IPS-NIHi11 (cell line): ENCODE measurements at places on chromosomes 4 and X.

DNA sequence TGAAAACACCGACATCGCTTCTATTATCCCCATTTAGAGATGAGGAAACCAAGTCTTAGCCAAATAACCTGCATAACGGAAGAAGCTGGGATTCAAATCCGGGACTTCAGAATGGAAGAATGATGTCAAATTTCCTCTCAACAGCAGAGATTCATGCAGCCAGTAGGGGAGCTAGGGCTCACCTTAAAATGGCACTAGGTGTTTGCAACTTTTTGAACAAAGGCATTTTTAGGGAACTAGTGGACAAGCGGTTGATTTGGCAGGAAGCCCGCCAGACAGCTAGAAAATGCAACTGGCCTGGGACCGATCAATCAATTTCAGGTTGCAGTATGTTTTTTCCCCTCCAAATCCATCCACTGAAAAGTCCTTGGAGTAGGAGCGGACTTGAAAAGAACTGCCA lies 224.2 kb downstream of the PTTG2 start:
- no peak for DNase-seq

GRCh38 chr4:132228676-132229075 lies 920.4 kb upstream of the PCDH10 start:
- DNase-seq, result no peak

- DNase-seq, result no peak
Observed at GRCh38 chrX:13864264-13864663, 47.4 kb upstream of the GPM6B start.

DNA sequence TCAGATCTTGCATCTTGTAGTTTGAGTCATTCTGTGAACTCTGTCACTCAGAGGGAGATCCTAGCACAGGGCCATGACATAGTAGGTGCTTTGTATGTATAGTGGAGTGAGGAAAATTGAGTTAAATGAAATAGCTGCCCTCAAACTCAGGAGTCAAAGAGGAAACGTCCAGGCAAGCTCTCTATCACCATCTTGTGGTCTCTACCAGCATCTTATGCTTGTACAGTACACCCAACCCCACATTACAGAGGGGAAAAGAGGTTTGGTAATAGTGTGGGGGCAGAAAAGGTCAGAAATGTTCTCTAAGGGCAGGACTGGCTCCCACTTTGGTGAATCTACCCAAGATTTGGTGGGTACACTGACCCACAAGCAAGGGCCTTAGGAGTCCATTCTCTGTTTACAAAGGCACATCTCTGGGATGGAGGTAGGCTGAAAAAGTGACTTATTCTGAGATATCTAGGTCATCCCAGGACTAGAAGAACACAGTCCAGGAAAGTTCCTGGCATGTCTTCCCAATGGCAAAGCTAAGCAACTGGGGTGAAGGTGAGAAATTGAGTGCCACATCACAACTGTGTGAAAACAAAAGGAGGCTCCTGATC lies 131.8 kb downstream of the OR13H1 start:
- DNase-seq, result peak; percentile 47

- no peak for DNase-seq
Observed at GRCh38 chrX:71617742-71618141, 569 bp downstream of the CXCR3 start.

- no peak for DNase-seq
Observed at GRCh38 chrX:154378059-154378798, 866 bp upstream of the EMD start.

GRCh38 chr4:187190390-187190789 lies 466.7 kb upstream of the FAT1 start:
- DNase-seq, result no peak

DNA sequence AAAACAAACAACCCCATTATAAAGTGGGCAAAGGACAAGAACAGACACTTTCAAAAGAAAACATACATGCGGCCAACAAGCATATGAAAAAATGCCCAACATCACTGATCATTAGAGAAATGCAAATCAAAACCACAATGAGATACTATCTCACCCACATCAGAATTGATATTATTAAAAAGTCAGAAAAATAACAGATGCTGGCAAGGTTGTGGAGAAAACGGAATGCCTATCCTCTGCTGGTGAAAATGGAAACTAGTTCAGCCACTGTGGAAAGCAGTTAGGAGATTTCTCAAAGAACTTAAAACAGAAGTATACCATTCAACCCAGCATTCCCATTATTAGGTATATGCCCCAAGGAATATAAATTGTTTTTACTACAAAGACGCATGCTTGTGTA lies 112.5 kb downstream of the JADE1 start:
- DNase-seq, result no peak

GRCh38 chr4:152961014-152961772 lies 25.1 kb downstream of the FHDC1 start:
- no peak for DNase-seq

GRCh38 chrX:12751887-12752286 lies 39.3 kb upstream of the PRPS2 start:
- no peak for DNase-seq

DNA sequence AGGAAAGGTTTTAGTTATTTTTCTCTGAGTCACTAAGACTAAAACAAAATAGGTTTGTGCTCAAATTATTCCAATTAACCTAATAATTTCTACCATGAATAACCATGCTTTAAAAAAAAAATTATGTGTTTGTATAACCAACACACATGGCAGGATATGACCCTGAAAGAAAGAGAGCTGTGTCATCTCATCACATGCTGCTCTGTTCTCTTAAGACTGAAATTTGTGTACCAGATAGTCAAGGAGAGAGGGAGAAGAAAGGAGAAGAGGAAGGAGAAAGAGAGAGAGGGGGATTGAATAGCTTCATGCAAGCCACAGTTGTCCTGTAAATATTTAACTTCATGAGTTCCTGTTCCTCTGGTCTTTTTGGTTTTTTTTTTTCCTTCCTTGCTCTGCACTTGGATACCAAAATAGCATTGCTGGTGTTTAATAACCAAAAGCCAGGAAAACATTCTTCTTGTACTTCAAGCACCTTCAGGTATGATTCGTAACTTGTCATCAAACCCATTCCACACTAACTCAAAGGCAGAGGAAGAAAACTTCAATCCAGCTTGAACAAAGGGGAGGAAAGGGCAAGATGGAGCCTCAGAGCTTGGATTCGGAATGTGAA lies 6.4 kb upstream of the PROM1 start:
- no peak for DNase-seq

GRCh38 chrX:149515954-149516602 lies 11.0 kb upstream of the IDS start:
- DNase-seq, result no peak

DNA sequence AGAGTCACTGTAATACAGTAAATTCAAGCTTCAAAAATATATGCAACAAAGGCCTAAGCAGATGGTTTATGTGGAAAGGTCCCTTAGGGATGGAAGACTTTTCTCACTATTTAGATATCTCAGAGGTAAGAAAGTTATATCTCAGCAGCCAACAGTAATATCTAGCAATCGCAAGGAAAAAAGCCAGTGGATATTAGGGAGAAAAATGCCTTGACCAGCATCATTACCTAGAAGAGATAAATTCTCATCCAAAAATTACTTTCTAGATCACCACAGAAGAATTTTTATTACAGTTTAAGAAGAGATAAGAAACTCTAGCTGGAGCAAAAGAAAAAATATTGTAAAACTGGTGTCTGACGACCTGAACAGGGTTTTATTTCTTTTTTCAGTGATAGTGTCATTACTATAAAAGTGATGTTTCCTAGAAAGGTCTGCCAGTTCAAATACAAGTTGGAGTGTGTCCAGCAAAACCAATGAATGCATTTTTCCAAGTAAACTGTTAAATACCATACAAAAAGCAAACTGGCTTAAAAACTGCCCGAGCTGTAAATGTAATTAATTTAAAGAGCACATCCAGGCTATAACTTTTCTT lies 100.0 kb downstream of the ATP11C start:
- no peak for DNase-seq

GRCh38 chr4:185734214-185734613 lies 77.8 kb downstream of the SORBS2 start:
- no peak for DNase-seq

DNA sequence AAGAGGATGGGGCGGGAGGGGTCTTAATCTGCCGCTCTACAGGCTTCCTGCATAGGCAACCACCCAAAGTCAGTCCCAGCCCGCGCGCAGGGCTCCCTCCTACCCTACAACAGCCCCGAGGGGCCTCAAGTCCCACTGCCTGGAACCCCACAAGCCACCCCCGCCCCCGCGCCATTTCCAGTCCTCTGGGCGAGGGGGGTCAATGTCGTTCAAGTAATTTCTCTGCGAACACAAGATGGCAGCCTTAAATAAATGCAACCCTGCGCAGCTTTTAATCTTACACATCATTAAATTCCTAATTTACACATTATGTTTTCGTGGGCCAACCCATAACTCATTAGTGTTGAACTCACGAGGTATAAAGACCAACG lies 92.9 kb downstream of the BCOR start:
- DNase-seq, result no peak

- DNase-seq, result no peak
Observed at GRCh38 chrX:9789555-9789954, 3.3 kb downstream of the SHROOM2 start.

DNA sequence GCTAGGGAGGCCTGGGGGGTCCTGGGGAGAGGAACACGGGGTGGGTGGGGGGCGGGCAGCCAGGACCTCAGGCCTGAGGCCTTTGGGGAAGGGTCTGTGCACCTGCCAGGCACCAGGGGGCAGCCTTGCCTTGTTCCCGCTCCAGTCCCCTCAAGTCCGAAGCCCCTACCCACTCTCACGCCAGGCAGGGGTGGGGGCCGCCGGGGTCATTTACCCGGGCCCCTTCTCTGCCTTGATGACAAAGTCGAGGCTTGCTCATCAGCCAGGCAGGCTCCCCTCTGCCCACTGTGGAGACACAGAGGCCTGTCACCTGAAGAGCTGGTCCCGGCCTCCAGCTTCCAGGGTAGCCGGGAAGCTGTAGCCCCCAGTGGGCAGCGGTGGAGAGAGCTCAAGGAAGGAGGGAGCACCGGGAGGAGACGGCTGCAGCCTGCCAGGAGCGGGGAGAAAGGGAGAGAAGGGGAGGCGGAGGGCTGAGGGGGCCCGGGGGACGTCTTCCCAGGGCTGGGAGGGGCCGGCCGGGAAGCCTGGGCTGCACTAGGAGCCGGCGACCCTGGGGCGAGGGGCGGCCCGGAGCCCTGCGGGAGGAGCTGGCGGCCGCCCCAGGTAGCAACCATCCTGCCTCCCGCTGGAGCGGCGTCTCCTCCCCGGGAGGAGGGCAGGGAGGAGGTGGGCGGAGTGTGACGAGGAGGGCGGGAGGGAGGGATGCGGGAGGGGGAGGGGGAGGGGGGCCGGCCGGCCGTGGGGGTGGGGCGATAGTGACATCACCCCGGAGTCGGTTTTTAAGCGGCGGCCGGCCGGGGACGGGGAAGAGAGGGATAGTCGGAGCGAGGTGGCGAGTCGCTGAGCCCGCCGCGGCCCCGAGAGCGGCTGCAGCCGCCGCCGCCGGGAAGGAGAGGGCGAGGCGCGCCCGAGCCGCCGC lies at the start of gene SLC6A8:
Gene SLC6A8 (plus strand): TSS at position 806 of the 919 bp plus-strand sequence. CDS start 649 bp downstream, outside the sequence.
- DNase-seq, result peak; percentile 61

DNA sequence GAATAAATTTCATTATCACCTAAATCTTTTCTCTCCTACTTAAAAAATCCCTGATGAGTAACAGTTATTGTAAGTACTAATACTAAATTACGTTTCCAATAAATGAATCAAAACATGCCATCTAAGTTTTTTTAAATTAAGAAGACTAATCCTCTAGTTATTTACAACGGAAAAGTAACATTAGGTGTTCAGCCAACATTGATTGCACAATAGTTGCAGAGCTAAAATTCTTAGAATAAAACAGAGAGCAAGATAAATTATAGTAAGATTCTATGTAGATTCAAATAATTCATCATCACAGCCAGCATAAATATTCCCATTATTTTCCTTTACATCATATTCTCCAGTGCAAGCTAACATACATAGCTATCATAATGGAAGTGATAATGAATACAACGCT lies 139.2 kb downstream of the HDX start:
- no peak for DNase-seq

GRCh38 chrX:56975611-56976010 lies 19.7 kb downstream of the SPIN3 start:
- DNase-seq, result no peak

- DNase-seq, result no peak
Observed at GRCh38 chrX:57406149-57406548, 119.6 kb downstream of the FAAH2 start.

DNA sequence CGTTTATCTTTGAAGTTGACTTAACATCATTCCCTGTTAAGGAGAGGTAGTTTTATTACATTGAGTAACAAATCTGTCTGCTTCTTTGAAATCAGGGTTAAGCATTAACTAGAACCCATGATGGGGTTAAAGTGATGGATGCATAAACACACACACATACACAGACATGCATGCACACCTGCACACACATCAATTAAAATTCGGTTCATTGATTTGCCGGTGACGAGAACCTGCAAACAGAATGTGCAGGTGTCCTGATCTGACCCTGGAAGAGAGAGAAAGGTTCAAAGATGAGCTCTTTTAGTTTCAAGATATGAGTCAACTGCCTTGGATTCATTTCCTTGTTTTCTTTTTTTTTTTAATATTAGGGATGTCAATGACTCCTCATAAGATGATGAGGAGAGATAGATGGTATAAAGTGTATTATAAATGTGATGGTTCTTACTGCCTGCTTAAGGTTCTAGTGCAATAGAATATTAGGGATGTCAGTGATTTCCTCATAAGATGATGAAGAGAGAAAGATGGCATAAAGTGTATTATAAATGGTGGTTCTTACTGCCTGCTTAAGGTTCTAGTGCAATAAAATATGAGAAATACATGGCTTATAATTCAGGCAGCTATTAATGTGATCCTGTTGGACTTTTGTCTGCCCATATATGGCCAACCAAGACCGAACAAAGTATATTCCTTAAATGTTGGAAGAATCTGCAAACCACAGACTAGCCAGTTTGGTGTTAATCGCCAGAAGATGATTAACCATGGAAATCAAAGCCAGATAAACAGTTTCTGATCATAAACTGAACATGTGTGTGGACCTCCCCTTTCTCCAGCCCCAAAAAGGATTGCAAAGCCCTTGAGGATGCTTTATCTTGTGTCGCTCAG lies 14.1 kb upstream of the CD99 start:
- DNase-seq, result no peak

DNA sequence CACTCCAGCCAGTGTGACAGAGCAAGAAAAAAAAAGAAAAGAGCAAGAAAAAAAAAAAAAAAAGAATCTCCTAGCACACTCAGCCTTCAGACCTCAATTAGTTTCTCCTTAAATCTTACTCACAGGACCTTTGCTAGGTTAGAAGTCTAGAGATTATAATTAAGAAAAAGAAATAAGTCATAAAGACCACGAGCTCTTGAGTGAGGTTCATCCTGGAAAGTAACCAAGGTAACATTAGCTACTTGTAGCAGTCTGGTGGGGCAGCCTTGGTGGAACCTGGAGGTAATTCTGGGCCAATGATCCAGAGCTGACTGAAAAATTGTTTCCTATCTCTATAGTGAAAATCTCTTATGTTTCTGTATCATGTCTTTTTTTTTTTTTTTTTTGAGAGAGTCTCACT lies 21.2 kb upstream of the DDX3X start:
- DNase-seq, result no peak

DNA sequence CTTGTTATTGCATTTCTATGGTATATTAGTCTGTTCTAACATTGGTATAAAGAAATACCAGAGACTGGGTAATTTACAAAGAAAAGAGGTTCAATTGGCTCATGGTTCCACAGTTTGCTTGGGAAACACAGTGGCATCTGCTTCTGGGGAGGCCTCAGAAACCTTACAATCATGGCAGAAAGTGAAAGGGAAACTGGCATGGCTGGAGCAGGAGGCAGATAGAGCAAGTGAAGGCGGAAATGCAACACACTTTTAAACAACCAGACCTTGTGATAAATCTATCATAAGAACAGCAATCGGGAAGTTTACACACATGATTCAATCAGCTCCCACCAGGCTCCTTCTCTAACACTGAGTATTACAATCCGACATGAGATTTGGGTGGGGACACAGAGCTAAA lies 346.6 kb upstream of the GNPDA2 start:
- DNase-seq, result no peak
